ENCODE measurements at places on chromosomes 12 and 14. TPM values are rescaled to one million over a fixed set of nuclear protein-coding genes. Genes with fewer than 3 reads are reported as not detected.

The CCDC177 gene
- not detected for total RNA-seq

The MMP17 gene
- total RNA-seq, result 5.4 TPM

The KITLG gene
- total RNA-seq, result 4.8 TPM

The MAP1LC3B2 gene
- total RNA-seq, result 3.4 TPM

The TAMALIN gene
- 0.39 TPM for total RNA-seq

The SLC5A8 gene
- not detected for total RNA-seq

The OR4E1 gene
- not detected for total RNA-seq

The TMEM233 gene
- total RNA-seq, result not detected

The CPNE6 gene
- not detected for total RNA-seq

The SLC38A4 gene
- not detected for total RNA-seq

The PRKD1 gene
- 7.9 TPM for total RNA-seq

The CEP83 gene
- total RNA-seq, result 24.2 TPM

DNA sequence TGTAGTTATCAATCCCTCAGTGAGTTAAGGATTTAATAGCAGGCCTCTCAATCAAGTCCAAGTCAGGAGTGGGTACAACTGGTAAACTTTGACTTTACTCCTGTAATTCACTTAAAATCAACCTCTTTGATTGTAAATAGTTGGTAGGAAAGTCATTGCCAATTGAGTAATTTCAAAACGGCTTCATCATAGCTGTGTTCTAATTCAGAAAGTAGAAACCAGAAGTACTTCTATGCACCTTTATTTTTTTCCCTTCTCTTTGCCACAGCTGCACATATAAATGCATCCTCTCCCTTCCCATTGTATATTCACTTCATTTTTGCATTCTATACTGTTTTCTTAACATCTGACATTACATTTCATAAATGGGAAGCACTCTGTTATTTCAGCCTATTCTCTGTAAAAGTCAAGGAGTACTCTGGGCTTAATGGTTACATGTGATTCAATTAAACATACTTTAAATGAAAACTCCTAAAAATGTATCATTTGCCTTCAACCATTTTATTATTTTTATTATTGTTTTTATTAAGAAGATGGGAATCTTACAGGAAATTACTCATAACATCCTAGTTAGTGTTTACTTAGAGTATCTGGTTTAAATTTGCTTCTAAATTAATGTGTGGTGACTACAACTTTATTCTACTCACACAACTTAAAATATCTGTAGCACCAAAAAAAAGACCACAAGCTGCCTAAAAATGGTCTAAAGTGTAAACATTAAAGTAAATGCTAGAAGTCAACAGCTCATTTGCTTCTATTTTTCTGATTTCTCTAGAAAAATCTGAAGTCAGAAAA lies 171.2 kb downstream of the CEP128 start:
- H3K27me3 ChIP-seq, result no peaks in the 10 kb centered on the region
- H3K27ac ChIP-seq, result no peak overlapping the region
- no peak overlapping the region for H3K4me3 ChIP-seq

- no peak for DNase-seq
- H3K27me3 ChIP-seq, result no peaks in the 10 kb centered on the region
- peaks cover 22% of the 10 kb centered on the region for H3K4me1 ChIP-seq
- peak overlapping the region; percentile 93 for H3K4me3 ChIP-seq
- no peaks in the 10 kb centered on the region for H3K36me3 ChIP-seq
These were observed 715 bp downstream of the CACNB3 start for GRCh38 chr12:48818831-48819590.

DNA sequence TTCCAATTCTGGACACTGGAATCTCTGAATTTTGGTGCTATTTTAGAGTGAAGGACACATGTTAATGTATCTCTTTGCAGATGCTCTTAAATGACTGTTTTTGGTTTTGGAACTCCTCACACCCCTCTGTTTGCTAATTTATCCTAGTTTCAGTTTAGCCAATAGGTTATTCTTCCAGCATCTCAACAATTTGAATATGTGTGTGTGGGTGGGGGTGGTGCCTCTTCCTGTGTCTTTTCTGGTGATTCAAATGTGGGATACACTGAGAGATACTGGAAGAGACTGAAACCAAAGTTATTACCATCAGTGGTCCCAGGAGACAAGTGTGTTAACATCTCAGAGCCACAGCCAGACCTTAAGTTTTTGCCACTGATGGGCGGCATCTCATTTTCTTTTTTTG lies 1317.4 kb upstream of the TMEM132C start:
- no peaks in the 10 kb centered on the region for H3K27me3 ChIP-seq
- no peaks in the 10 kb centered on the region for H3K36me3 ChIP-seq
- no peak overlapping the region for H3K4me3 ChIP-seq
- no peak for DNase-seq

DNA sequence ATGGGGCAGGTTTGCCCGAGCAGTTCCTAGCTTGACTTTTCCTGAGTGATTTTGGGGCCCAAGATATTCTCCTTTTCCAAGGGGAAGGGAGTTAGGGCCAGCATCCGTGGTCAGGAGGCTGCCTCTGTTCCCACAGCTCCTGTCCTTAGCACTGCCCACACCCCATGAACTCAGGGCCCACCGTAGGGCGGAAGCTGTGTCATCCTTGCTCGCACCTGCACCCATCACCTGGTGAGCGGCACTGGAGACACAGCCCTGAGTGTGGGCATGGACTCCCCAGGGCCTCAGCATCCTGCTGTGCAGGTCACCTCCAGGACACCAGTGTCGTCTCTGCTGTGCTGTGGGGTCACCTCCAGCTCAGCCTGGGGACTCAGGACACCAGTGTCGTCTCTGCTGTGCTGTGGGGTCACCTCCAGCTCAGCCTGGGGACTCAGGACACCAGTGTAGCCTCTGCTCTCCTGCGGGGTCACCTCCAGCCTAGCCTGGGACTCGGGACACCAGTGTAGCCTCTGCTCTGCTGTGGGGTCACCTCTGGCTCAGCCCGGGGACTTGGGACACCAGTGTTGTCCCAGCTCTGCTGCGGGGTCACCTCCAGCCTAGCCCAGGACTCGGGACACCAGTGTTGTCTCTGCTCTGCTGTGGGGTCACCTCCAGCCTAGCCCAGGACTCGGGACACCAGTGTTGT lies 322.9 kb downstream of the ADGRD1 start:
- no peaks in the 10 kb centered on the region for H3K27me3 ChIP-seq
- H3K36me3 ChIP-seq, result peaks cover 5% of the 10 kb centered on the region
- H3K4me1 ChIP-seq, result no peaks in the 10 kb centered on the region

GRCh38 chr14:52918486-52918885 lies 32.4 kb downstream of the FERMT2 start:
- peak overlapping the region; percentile 73 for H3K27ac ChIP-seq
- H3K27me3 ChIP-seq, result no peaks in the 10 kb centered on the region
- DNase-seq, result peak; percentile 62
- peaks cover 50% of the 10 kb centered on the region for H3K4me1 ChIP-seq

- no peaks in the 10 kb centered on the region for H3K27me3 ChIP-seq
- H3K4me1 ChIP-seq, result peaks cover 21% of the 10 kb centered on the region
- no peak for DNase-seq
- peaks cover 18% of the 10 kb centered on the region for H3K36me3 ChIP-seq
- peak within 1 kb of the TSS; percentile 89 for H3K4me3 ChIP-seq
These were observed at the start of gene WSB2 for GRCh38 chr12:118061011-118061872. Gene WSB2 (minus strand): TSS chr12:118061179. CDS start chr12:118061048, 131 bp downstream.

- H3K4me3 ChIP-seq, result no peak overlapping the region
- H3K36me3 ChIP-seq, result no peaks in the 10 kb centered on the region
- H3K27ac ChIP-seq, result no peak overlapping the region
- no peak for DNase-seq
These were observed 173.0 kb upstream of the WSCD2 start for GRCh38 chr12:107955966-107956643.

GRCh38 chr14:29804481-29805266 lies 123.0 kb downstream of the PRKD1 start:
- no peaks in the 10 kb centered on the region for H3K27me3 ChIP-seq
- peaks cover 12% of the 10 kb centered on the region for H3K4me1 ChIP-seq
- H3K4me3 ChIP-seq, result no peak overlapping the region
- DNase-seq, result no peak
- H3K36me3 ChIP-seq, result no peaks in the 10 kb centered on the region

GRCh38 chr12:80627782-80628181 lies 79.7 kb upstream of the MYF6 start:
- no peaks in the 10 kb centered on the region for H3K36me3 ChIP-seq
- H3K4me1 ChIP-seq, result no peaks in the 10 kb centered on the region
- H3K27me3 ChIP-seq, result no peaks in the 10 kb centered on the region
- H3K4me3 ChIP-seq, result no peak overlapping the region
- DNase-seq, result peak; percentile 16
- no peak overlapping the region for H3K27ac ChIP-seq

- no peaks in the 10 kb centered on the region for H3K27me3 ChIP-seq
- H3K4me1 ChIP-seq, result no peaks in the 10 kb centered on the region
- H3K4me3 ChIP-seq, result no peak overlapping the region
- no peak for DNase-seq
- no peaks in the 10 kb centered on the region for H3K36me3 ChIP-seq
- no peak overlapping the region for H3K27ac ChIP-seq
These were observed 249.2 kb downstream of the ETNK1 start for GRCh38 chr12:22874151-22874550.

GRCh38 chr12:96343347-96343954 lies 56.8 kb downstream of the CDK17 start:
- peaks cover 26% of the 10 kb centered on the region for H3K36me3 ChIP-seq
- no peak overlapping the region for H3K27ac ChIP-seq
- H3K4me3 ChIP-seq, result no peak overlapping the region
- no peak for DNase-seq
- peaks cover 15% of the 10 kb centered on the region for H3K4me1 ChIP-seq

GRCh38 chr12:27548301-27549199 lies 24.5 kb downstream of the PPFIBP1 start:
- H3K27ac ChIP-seq, result peak overlapping the region; percentile 78
- H3K4me1 ChIP-seq, result peaks cover 29% of the 10 kb centered on the region
- H3K4me3 ChIP-seq, result peak overlapping the region; percentile 53
- DNase-seq, result no peak
- H3K36me3 ChIP-seq, result peaks cover 5% of the 10 kb centered on the region

- no peaks in the 10 kb centered on the region for H3K4me1 ChIP-seq
- H3K4me3 ChIP-seq, result no peak overlapping the region
- no peak overlapping the region for H3K27ac ChIP-seq
- H3K27me3 ChIP-seq, result no peaks in the 10 kb centered on the region
These were observed 1009.1 kb upstream of the FLRT2 start for GRCh38 chr14:84520711-84521338.

- DNase-seq, result peak; percentile 12
- no peak overlapping the region for H3K27ac ChIP-seq
- H3K36me3 ChIP-seq, result peaks cover 88% of the 10 kb centered on the region
- peaks cover 15% of the 10 kb centered on the region for H3K4me1 ChIP-seq
- H3K4me3 ChIP-seq, result no peak overlapping the region
These were observed 32.7 kb downstream of the KDM5A start for GRCh38 chr12:356276-356988.

GRCh38 chr12:32569259-32569658 lies 109.8 kb upstream of the DNM1L start:
- H3K27ac ChIP-seq, result peak overlapping the region; percentile 66
- peaks cover 46% of the 10 kb centered on the region for H3K4me1 ChIP-seq
- no peaks in the 10 kb centered on the region for H3K27me3 ChIP-seq
- DNase-seq, result no peak
- H3K36me3 ChIP-seq, result peaks cover 64% of the 10 kb centered on the region

- DNase-seq, result no peak
- peak overlapping the region; percentile 87 for H3K4me3 ChIP-seq
- peak overlapping the region; percentile 82 for H3K27ac ChIP-seq
- no peaks in the 10 kb centered on the region for H3K27me3 ChIP-seq
- H3K4me1 ChIP-seq, result peaks cover 11% of the 10 kb centered on the region
- peaks cover 2% of the 10 kb centered on the region for H3K36me3 ChIP-seq
These were observed 1.6 kb downstream of the GIT2 start for GRCh38 chr12:109994401-109995175.

GRCh38 chr12:24172031-24172772 lies 222.7 kb upstream of the SOX5 start:
- no peaks in the 10 kb centered on the region for H3K36me3 ChIP-seq
- H3K27me3 ChIP-seq, result peaks cover 3% of the 10 kb centered on the region
- no peak for DNase-seq
- H3K4me3 ChIP-seq, result no peak overlapping the region
- no peak overlapping the region for H3K27ac ChIP-seq

GRCh38 chr12:18148961-18149360 lies 59.0 kb upstream of the RERGL start:
- no peak overlapping the region for H3K4me3 ChIP-seq
- no peak for DNase-seq
- H3K4me1 ChIP-seq, result peaks cover 15% of the 10 kb centered on the region

- no peaks in the 10 kb centered on the region for H3K36me3 ChIP-seq
- H3K4me3 ChIP-seq, result no peak overlapping the region
- H3K27ac ChIP-seq, result no peak overlapping the region
- DNase-seq, result no peak
- peaks cover 7% of the 10 kb centered on the region for H3K4me1 ChIP-seq
These were observed 210.5 kb downstream of the SNAPC1 start for GRCh38 chr14:61972711-61973110.

GRCh38 chr14:97149775-97150174 lies 352.6 kb downstream of the VRK1 start:
- H3K4me3 ChIP-seq, result no peak overlapping the region
- H3K4me1 ChIP-seq, result no peaks in the 10 kb centered on the region
- no peaks in the 10 kb centered on the region for H3K36me3 ChIP-seq
- DNase-seq, result no peak
- no peak overlapping the region for H3K27ac ChIP-seq
- H3K27me3 ChIP-seq, result peaks cover 23% of the 10 kb centered on the region

GRCh38 chr12:53236443-53237111 lies 4.6 kb upstream of the RARG start:
- H3K27me3 ChIP-seq, result no peaks in the 10 kb centered on the region
- no peak overlapping the region for H3K27ac ChIP-seq
- DNase-seq, result no peak
- H3K4me3 ChIP-seq, result no peak overlapping the region

- H3K36me3 ChIP-seq, result no peaks in the 10 kb centered on the region
- no peak overlapping the region for H3K4me3 ChIP-seq
- peaks cover 1% of the 10 kb centered on the region for H3K27me3 ChIP-seq
- DNase-seq, result no peak
- H3K4me1 ChIP-seq, result no peaks in the 10 kb centered on the region
These were observed 24.8 kb downstream of the EPYC start for GRCh38 chr12:90979951-90980350.

DNA sequence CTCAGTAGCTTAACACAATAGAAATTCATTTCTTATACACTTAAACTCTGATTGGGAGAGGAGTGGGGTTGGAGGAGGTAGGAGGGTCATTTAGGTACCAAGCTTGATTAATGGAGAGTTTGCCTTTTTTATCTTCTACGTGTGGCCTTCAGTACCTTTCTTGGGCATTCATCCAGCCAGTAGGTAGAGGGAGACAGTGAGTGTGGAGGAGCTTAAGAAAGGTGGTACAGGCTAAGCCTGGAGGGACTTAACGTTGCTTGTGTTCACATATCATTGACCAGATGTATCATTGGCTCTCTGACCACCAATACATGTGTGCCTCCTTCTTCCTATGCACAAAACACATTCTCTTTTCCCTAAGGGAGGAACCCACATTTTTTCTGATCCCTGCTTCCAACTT lies 232.9 kb upstream of the CRY1 start:
- DNase-seq, result no peak
- H3K36me3 ChIP-seq, result no peaks in the 10 kb centered on the region
- no peak overlapping the region for H3K27ac ChIP-seq
- peaks cover 7% of the 10 kb centered on the region for H3K27me3 ChIP-seq
- H3K4me1 ChIP-seq, result no peaks in the 10 kb centered on the region

Data from MCF 10A (cell line).